HT1080 (cell line): ENCODE measurements at places on chromosomes 5 and 9. TPM values are rescaled to one million over a fixed set of nuclear protein-coding genes. Genes with fewer than 3 reads are reported as not detected.

Gene RIMOC1
- 8.8 and 12.4 TPM in 2 replicates for total RNA-seq

Gene PCDHB2
- 0.37 and 0.43 TPM in 2 replicates for total RNA-seq

Gene PARP8
- 6.2 and 10.8 TPM in 2 replicates for total RNA-seq

Gene LURAP1L
- total RNA-seq, result 10.0 and 13.5 TPM in 2 replicates

Gene SPATA9
- total RNA-seq, result not detected in 2 replicates

Gene KIF24
- 5.8 and 8.3 TPM in 2 replicates for total RNA-seq

Gene KIF12
- not detected in 2 replicates for total RNA-seq

Gene MPDZ
- total RNA-seq, result 14.8 and 15.9 TPM in 2 replicates

Gene TMCO6
- 7.6 and 9.8 TPM in 2 replicates for total RNA-seq

Gene CYLC2
- not detected in 2 replicates for total RNA-seq
